ENCODE measurements at places on chromosomes 2 and 18.
A peak's percentile ranks its signal among the peaks of the same experiment; 100 is the strongest.

- peak; percentile 64 for DNase-seq
Measured at GRCh38 chr2:204881655-204882054, 336.4 kb downstream of the PARD3B start.

GRCh38 chr18:54140641-54141040 is 83.8 kb downstream of the MBD2 start:
- no peak for DNase-seq

DNA sequence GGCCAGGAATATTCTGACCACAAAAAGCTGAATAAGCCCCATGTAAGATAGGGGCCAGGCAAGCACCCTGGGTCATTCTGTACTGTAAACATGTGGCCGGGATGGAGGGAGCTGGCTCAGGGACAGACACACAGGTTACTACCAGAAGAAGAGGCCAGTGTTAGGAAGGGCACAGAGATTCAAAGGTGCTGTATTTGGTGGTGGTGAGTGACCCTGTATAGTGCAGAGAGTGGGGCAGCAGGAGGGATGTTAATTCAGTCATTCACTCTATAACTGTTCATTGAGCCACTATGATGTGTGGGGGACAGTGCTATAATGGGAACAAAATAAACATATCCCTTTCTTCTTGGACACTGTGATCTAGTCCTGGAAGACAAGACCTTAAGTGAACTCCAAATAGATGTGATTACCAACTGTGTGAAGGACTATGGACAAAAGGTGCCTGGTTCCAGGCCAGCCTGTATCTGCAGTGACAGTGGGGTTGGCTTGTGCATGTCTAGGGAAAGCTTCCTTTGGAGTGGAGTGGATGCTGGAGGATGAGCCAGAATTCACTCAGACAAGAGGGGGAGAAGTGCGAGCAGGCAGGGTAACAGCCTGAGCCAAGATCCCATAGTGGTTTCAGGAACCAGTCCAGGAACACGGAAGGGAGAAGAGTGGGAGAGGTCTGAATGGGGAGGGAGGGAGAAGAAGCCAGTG is 8.3 kb downstream of the MOCOS start:
- no peak for DNase-seq

GRCh38 chr2:97745474-97746174 is 32.2 kb downstream of the ZAP70 start:
- peak; percentile 51 for DNase-seq

DNA sequence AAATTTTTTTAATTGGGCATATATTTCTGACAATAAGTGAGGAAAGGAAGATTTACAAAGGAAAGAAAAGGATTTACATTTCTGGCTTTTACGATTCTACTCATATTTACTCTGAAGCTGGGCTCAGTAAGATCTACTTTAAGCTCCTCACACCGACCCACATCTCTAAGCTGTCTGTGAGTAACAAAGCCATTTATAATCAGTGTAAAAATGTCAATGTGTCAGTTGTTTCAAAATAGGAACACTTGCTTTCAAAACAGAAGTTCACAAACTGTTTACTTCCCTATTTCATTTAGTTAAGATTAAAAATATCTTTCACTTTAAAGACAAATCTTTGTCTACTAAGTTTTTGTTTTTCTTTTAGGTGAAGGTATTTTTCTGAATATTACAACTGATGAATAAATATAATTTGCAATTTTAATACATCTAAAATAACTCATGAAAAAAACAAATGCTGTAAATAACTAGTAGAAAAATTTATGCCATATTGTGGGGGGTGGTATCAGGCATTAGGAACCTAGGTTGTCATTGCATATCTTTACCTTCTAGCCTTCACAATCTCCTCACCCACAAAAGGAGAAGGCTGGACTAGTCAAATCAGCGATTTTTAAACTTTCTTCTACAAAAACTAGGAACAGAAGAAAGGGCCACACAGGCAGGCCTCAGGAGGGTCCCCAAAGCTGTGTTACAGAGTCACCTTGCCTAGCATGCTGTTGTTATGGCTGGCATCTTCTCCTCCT is 64.5 kb downstream of the TMEM131 start:
- no peak for DNase-seq

DNA sequence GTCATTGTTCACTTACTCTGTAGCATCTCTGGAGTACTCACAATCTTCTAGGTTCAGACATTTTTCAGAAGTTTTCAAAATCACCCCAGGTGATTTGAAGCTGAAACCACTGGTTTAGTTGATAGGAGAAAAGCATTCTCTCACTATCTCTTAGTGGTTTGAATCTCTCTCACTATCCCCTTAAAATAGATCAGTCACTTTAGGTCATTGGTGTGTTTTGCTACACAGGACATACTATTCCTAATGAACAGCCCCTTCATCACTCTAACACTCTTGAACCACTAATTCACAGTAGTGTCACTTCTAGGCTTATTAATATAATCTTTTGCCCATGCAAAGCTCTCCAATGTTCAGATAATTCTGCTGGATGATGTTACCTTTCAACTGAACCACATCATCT is 34.5 kb downstream of the LYPD6 start:
- no peak for DNase-seq

- DNase-seq = no peak
Measured at GRCh38 chr2:122680662-122681061, 925.2 kb downstream of the TSN start.

DNA sequence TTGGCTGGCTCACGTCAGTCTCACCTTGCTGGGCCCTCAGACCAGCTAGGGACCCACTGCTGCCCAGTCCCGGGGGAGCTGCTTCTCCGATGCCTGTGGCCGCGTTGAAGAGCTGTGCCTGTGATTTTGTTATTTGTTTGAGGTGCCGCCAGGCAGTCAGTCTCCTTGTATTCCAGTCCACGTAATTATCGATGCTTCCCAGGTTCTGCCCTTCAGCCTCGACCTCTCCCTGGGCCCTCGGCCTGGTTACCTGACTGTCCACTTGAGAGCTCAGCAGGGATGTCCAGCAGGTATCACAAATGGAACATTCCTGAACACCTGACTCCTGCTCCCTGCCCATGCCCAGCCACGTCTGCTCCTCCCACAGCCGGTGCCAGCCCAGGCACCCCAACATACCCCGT is 195.9 kb upstream of the HS6ST1 start:
- no peak for DNase-seq

- DNase-seq = peak; percentile 13
Measured at GRCh38 chr2:105301646-105302045, 27.9 kb downstream of the TGFBRAP1 start.

DNA sequence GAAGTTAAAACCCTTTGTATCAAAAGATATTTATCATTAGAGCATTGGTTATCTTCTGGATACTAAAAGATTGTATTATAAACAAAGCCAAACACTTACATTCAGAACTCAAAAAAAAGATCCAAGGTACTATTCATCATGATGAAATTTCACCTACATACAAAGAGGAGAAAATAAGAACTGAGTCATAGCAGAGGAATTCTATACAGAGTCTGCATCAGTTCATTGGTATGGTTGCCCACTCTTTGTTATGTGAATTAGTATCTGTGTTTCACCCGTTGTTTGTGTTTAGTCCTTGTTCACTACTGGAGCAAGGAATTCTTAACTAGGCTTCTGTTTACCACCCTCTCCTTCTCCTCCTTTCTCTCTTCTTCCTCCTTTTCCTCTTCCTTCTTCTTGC is 157.9 kb downstream of the LNPK start:
- no peak for DNase-seq

- DNase-seq = no peak
Measured at GRCh38 chr2:122873951-122874350, 1118.5 kb downstream of the TSN start.

GRCh38 chr18:11808001-11808855 is 43.0 kb upstream of the CHMP1B start:
- no peak for DNase-seq

- no peak for DNase-seq
Measured at GRCh38 chr2:12296915-12297314, 419.8 kb upstream of the TRIB2 start.

DNA sequence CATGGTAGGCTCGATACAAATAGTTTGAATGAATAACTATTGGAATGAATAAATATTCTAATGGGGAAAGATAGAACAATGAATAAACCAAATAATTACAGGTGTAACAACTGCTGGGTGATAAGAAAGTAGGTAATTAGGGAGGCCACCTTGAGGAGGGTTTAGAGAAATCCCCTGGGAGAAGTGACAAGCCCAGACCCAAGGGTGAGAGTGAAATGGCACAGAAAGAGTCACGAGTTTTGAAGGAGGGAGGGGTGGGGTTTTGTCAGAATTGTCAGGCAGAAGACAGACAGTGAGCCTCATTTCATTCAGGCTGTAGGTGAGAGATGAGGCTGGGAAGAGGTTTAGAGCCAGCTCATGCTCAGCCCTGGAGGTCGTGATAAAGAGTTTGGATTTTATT is 71.6 kb upstream of the L3MBTL4 start:
- no peak for DNase-seq

- DNase-seq = no peak
Measured at GRCh38 chr2:32632089-32632488, 4.2 kb downstream of the TTC27 start.

DNA sequence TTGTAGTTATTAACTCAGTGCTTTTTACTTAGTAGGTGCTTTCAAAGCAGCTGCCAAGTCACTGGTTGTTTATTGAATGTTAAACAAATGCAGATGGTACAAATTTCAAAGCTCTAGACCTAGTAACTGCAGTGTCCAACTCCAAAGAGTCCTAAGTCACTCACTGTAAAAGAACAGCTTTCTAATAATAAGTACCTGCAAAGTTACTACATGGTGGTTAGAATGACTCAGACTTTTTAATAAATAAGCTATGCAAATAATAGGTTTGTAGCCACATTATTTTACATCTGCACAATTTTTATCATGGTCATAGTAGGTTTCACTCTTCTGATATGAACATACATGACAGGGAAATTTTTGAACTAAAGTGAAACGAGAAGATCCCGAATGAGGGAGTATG is 1620.4 kb upstream of the CELF4 start:
- DNase-seq = no peak

GRCh38 chr18:13447621-13448334 is 229.2 kb downstream of the LDLRAD4 start:
- no peak for DNase-seq

- no peak for DNase-seq
Measured at GRCh38 chr2:180366481-180366880, 359.4 kb upstream of the CWC22 start.

DNA sequence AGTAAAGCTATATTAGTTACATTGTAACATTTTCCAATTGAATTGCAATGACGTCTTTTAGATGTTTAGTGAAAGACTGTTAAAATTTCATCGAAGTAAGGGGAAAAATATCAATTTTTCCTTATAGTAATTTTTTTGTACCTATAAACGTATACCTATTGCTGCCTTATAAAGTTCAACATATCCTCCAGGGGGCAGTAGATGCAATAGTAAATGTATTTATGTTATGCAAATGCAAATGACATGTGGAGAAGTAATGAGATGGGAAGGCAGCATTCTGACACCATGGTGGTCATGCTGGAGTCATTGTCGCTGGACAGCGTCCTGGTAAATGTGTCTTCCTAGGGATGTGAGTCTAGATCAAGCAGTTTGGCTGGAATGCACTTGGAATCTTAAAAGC is 38.7 kb downstream of the MSTN start:
- DNase-seq = peak; percentile 25

- DNase-seq = no peak
Measured at GRCh38 chr2:173432049-173432754, 77.5 kb downstream of the CDCA7 start.

GRCh38 chr2:151380580-151381235 is 23.3 kb downstream of the TNFAIP6 start:
- DNase-seq = no peak

- no peak for DNase-seq
Measured at GRCh38 chr2:205750797-205751196, 68.5 kb downstream of the NRP2 start.

- DNase-seq = no peak
Measured at GRCh38 chr2:95509408-95509807, 24.9 kb upstream of the TRIM43B start.

- no peak for DNase-seq
Measured at GRCh38 chr18:48419277-48420022, 10.3 kb upstream of the ZBTB7C start.

DNA sequence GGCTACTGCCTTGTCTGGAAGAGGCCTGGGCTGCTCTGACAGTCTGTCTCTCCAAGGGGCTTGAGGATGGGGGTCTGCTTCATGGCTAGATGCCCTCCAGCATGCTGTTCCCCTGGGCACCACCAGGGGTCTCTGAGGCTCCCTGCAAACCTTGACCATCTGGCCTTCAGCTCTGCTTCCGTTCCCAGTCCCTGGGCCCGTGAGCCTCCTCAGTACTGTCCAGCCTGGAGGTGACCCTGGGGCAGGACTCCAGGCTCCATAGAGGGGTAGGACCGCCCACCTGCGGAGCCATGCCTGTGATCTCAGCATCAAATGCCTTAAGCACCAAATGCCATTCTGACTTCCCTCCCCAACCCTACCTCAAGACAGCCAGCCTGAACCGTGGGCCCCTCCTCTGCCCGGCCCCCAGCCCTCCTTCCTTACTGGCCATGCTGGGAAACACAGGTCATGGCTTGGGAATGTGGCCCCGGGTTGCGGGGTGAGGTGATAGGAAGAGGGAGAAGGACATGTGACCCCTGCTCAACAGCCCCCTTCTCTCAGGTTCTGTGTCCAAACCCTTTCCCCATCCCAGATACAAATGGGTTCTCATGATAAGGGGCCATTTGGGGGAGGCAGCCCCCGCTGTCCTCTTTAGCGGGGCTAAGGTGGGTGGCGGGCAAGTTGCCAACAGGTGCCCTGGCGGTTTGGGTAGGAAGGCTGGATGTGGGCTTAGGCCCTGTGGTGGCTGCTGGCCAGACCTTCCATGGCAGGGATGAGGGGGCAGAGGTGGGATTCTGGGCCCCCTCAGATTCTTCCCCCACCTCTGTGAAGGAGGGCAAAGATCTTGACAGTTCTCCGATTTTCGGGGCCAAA is 25.0 kb downstream of the SPEG start:
- peak; percentile 45 for DNase-seq

DNA sequence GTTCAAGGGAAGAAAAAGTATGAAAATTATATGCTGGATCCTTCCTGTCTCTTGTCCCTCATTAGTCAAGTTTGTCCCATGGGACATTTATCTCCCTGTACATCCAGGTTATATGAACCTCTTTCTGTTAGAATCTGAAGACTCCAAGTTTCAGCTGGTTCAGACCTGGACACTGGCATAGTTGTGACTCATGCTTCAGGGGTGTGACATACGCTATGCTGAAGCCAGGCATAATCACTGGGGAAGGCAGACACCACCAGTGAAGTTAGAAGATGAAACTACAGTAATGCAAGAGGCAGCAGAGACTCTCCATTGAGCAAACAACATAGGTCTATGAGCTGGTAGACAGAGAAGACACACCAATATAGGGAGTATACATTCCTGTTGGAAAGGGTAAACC is 269.7 kb upstream of the SLC8A1 start:
- DNase-seq = no peak
